ENCODE measurements at places on chromosomes 1 and 21.

GRCh38 chr1:155131285-155131684 lies 3.6 kb downstream of the EFNA1 start:
- no peak overlapping the region for H3K4me3 ChIP-seq
- H3K27me3 ChIP-seq: peaks cover 15% of the 10 kb centered on the region

DNA sequence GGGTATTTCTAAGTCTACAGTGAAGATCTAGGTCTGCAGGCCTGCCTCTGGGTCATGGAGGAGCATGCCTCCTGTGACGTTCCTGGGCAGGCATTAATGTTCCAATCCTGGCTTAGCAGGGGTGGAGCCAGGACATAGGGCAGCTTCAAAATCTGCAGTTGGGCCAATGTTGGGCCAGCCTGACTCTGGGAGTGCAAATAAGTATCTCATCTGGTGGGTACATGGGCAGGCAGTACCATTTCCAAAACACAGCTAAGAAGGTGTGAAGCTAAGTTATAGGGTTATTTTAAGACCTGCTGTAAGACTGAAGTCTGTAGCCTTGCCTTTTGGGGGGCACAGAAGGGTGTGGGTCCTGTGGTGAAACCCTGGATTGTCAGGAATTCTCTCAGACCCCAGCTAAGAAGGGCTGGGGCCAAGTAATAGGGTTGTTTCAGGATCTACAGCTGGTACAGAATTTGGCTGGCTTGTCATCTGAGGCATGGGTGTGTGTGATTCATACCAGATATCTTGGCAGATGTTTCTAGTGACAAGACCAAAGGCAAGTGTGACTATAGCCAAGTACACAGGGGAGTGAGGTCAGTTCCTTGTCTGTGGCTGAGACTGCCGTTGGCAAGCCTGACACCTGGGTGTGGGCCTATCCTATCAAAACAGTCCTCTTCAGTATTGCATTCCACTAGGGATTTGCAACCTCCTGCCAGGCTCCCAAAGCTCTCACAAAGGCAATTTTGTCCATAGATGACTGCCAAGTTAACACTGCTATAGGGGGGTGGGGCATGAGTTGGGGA lies 468.7 kb upstream of the B3GALT2 start:
- H3K4me3 ChIP-seq: no peak overlapping the region
- no peaks in the 10 kb centered on the region for H3K27me3 ChIP-seq
- H3K27ac ChIP-seq: no peak overlapping the region
- no peak for DNase-seq
- no peaks in the 10 kb centered on the region for H3K4me1 ChIP-seq

DNA sequence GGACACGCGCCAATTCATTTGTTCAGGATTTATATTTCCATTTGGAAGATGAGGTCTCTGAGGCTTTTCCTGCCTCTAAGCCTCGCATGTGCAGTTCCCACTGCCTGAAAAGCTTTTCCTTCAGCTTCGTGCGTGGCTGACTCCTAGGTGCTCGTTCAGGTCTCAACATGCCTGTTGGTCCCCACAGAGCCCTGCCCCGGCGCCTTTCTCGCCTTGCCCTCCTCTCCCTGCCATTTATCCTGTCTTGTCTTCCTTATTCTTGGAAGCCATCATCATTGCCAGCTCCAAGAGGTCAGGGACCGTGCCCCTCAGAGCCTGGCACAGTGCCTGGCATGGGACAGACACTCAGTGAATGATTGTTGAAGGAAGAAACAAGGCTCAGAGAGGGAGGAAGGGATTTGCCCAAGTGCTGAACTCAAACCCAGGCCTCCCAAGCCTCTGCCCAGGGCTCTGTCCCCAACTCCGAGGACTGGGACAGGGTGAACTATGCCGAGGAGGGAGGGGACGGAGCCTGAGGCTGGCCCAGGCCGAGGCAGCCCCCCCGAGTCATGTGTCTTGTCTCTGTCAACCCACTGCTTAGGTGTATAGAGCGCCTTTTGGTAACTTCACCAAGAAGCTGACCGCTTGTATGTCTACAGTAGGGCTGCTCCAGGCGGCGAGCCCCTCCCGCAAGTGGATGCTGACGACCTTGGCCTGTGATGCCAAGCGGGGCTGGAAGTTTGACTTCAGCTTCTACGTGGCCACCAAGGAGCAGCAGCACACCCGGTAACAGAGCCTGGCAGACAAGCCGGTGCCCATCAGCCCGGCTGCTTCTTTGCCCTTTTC lies 47.3 kb downstream of the DISP3 start:
- no peaks in the 10 kb centered on the region for H3K36me3 ChIP-seq
- no peak overlapping the region for H3K4me3 ChIP-seq
- no peaks in the 10 kb centered on the region for H3K4me1 ChIP-seq
- DNase-seq: no peak
- no peak overlapping the region for H3K27ac ChIP-seq

- H3K36me3 ChIP-seq: no peaks in the 10 kb centered on the region
- H3K4me1 ChIP-seq: peaks cover 2% of the 10 kb centered on the region
- no peak overlapping the region for H3K4me3 ChIP-seq
- H3K27ac ChIP-seq: no peak overlapping the region
- H3K27me3 ChIP-seq: no peaks in the 10 kb centered on the region
- DNase-seq: no peak
Observed at GRCh38 chr1:219585837-219586455, 27.0 kb downstream of the ZC3H11B start.

GRCh38 chr1:167605576-167605975 lies 24.5 kb upstream of the RCSD1 start:
- no peaks in the 10 kb centered on the region for H3K27me3 ChIP-seq
- peaks cover 30% of the 10 kb centered on the region for H3K4me1 ChIP-seq
- H3K27ac ChIP-seq: peak overlapping the region; percentile 47
- DNase-seq: no peak

GRCh38 chr1:30968220-30968971 lies 59.8 kb upstream of the SDC3 start:
- peaks cover 63% of the 10 kb centered on the region for H3K36me3 ChIP-seq
- no peaks in the 10 kb centered on the region for H3K27me3 ChIP-seq
- H3K4me3 ChIP-seq: no peak overlapping the region
